H54 (cell line): ENCODE measurements at places on chromosomes 3 and 15.

DNA sequence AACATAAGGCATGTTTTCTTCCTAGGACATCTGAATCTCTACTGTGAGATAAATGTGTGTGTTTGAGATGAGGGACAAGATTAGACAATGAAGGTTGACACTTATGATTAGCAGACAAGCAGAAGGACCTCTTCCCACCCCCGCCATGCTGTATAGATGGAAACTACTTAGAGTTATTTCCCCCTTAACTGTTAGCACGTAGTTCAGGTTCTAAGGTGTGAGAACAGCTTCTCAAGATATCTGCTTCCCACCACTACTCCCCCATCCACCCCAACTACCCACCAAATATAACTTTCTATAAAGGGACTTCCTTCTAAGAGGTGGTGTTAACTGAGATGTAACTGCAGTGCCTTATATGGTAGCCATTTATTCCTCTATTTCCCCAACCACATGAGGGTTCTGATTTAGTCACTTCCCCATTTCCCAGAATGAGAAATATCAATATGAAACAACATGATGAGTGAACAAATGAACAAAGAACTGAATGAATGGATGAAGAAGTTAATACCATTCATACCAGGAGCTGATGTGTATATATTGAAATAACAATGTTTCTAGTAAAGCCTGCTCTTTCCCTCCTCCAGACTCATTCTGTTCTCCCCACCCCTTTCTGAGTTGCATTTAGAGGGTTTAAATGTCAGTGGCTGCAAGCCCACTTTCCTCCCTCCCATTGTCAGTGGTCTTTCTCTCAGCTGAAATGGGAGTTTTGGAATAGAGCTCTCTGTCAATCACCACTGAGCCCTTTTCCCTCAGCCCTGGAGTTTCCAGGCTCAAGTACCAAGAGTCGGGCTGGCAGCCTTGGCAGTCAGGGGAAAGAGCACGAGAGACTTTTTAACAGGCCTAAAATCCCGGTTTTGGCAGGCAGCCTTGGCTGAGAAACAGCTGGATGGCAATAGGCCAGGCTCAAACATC lies 7.7 kb upstream of the RFTN1 start:
- no peak for DNase-seq

DNA sequence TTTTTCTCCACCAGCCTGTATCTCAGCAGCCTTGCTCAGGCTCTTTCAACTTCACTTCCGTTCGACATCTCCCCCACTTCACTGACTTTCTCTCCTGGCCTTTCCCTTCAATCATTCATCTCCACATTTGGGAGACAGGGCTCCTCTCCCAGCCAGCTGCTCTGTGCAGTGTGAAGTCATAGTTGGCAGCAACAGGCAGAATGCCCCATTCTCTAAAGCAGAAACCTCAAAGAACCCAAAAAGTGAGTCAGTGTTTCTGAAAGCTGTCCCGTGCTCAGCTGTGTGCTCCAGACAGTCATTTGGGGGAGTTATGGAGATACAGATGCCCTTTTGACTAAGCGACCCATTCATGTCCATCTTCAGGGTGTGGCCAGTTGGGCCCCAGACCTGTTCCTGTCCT lies 54.3 kb downstream of the NTRK3 start:
- no peak for DNase-seq

- no peak for DNase-seq
These were observed 37.5 kb downstream of the SERPINI1 start for GRCh38 chr3:167772992-167773391.

GRCh38 chr15:52111517-52112202 lies 915 bp downstream of the BCL2L10 start:
- no peak for DNase-seq

- DNase-seq = no peak
These were observed 18.8 kb downstream of the SHF start for GRCh38 chr15:45168751-45169551.

DNA sequence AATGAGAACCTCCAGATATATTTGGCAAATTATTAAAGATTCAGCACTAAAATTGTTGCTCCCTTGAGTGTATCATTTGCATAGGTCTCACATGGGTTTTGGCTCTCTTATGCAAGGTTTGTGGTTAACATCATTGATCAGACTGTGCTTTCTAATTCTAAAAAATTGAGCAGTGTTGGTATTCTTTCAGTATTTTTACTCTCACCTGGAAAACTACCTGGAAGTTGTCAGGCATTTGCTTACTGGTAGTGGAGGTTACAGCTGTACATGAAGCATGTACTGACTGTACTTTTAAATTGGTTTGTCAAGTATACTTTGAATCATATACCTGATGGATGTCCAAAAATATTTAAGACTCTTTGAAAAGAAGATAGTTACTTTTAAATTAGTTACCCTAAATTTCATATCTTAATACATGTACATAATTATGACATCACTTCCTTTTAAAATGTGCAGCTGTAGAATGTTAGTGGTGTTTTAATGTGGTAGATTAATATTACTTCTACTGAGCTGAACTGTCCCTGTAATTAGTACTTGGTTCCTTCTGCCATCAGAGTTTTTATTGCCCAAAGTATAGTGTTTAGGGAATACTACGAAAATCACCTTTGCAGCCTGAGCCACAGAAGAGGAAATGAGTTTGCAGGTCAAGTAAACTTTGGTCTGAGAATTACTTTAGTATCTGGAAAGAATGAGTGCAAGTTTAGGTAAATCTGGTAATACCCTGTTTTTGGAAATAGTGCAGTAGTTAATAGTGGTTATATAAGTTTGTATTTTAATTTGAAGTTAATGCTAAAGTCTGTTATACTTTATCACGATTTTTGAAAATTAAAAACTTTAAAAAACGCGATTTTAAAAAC lies 2.8 kb downstream of the CHD2 start:
- no peak for DNase-seq

DNA sequence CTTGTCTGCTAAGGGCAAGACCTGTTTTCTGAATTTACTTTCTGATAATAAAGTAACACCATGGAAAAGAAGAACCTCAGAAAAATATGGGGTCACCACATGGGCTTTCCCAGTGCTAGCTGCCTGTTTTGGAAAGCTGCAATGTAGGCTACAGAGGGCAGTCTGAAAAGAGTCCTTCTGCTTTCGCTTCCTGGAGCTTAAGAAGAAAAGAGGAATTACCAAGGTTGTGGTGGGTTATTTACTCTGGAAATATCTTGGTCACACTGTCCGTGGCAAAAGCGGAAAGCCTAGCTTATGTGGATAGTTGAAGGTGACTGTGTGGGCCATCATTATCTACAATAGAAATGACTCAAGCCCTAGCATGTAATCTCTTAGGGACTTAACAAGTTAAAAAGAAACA lies 31.7 kb upstream of the IP6K2 start:
- no peak for DNase-seq

GRCh38 chr3:82416349-82416748 lies 654.9 kb upstream of the GBE1 start:
- DNase-seq = no peak

DNA sequence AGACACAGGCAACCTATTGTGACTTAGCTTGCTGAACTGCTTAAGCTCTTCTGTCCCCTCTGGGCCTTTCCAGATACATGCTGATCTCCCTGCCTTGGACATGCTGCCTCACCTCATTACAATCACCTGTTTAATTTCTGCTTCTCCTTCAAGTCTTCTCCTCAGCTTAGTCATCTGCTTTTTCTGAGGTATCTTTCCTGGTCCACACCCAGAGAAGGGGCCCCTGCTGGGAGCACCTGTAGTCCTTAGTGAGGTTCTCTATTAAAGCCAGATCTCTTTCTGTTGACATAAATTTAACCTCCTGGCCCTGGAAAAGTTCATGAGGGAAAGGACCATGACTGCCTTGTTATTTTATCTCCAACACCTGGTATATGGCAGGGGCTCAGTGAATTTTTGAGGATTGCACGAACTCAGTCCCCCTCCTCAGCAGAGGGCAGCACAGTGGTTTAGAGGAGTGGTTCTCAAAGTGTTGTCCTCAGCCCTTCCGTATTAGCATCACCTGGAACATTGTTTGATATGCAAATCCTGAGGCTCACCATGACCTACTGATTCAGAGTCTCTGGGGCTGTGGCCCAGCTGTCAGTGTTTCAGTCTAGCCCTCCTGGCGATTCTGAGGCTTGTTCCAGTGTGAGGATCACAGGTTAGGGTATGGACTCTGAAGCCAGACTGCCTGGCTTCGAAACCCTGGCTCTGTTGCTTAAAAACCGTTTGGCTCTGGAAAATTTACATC lies 12.7 kb downstream of the COL6A6 start:
- no peak for DNase-seq

DNA sequence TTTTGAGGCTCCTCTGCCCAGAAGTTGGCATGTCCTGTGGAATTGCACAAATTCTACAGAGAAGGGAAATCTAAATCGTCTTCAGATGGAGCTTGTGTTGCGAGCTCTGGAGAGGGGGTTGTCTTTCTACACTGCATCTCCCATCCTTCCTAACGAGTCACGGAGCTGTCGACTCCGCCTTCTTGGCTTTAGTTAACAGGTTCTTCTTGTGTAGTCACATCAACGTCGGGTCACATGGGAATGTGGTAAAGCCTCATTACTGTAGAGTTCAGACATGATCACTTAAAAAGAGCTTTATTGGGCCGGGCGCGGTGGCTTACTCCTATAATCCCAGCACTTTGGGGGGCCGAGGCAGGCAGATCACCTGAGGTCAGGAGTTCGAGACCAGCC lies 60.0 kb downstream of the DNASE1L3 start:
- no peak for DNase-seq

DNA sequence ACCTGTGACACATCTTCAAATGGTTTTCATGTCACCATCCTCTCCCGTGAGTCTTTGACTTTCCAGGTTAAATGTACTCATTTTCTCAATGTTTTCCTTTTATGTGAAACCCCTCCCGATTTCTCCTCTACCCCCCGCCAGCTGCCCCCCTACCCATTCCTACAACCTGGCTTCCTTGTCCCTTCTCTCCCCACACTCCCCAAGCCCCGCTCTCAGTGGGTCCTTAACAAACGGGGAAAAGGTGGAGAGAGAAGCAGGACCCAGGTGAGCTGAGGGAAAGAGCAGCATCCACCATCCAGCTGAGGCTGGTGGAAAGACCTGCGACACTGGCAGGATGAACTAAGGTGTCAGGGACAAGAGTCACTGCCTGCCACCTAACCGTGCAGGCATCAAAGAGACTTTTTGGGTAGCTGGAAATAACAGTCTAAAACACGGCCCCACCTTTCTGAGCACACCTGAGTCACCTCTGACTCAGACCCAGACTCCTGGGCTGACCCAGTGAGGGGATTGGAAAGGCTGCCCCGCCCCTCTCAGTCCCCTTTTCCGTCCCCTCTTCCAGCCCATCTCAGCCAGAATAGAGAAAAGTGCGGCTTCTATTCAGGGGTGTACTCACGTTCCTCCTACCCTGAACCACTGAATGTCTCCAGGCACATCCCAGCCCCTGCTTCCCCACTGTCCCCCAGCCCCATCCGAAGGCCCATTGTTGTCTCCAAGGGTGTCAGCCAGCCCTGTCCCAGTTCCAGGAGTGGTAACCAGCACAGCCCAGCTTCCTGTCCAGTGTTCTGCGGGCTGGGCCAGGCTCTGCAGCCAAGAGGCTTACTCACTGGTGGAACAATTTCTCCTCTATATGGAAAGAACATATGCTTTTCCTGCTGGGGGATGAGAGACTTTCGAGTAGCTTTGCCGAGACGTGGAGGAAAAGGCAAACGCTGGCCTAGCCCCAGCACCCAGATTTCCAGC lies 20.4 kb downstream of the ISG20 start:
- no peak for DNase-seq

GRCh38 chr3:33145901-33146580 lies 32.2 kb downstream of the CRTAP start:
- DNase-seq = no peak

DNA sequence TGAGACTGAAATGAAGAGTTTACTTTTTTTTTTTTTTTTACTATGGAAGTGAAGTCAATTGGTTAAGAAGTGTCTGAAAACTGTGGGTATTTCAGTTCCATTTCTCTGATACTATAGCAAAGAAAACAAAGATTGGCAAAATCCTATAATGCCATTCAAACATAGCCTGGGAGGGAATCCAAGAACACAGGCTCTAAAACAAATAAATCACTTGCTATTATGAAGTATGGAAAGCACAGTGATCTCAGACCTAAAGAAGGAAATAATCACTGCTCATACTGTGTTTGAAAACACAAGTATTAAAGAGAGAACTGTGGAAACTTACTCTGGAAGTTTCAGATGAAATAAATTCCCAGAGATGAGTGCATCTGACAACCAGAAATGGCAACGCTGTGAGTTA lies 12.0 kb downstream of the SAMMSON start:
- no peak for DNase-seq

GRCh38 chr15:47366884-47367283 lies 350.4 kb upstream of the SEMA6D start:
- no peak for DNase-seq

DNA sequence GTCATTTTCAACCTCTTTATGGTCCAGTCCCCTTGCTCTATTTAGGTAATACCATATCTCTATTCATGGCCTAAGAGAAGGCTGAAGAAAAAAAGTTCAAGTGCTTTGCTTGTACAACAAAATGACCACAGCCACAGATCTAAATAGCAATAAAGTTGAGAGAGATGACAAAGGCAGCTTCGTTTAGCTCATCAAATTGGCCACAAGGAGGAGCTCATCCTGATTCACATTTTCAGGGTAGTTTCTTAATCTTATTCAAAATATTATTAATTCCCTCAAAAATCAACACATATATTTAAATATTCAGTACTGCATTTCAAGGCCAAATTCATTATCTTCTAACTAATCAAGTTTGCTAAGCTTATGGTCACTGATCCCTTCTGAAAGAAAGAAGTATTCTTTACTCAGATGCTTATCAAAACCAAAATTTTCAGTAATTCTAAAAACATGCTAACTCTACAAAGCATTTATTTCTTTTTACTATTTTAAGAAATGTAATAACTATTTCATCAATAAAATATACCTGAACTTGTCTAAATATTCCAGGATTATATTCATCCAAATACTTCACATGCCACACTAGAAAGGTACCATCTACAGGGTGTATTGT lies 85.5 kb downstream of the DMXL2 start:
- no peak for DNase-seq

DNA sequence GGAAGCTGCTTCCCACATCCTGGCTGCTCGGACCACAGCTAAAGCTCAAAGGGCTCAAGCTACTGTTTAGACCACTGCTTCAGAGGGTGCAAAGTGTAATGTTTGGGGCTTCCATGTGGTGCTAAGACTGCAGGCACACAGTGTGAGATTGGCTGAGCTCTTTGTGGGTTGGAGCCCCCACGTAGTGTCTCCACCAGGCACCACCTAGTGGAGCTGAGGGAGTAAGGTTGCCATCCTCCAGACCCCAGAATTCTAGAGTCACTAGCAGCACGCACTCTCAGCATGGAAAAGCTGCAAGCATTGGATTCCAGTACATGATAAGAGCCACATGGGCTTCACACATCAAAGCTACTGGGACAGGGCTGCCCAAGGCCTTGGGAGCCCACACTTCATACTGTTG lies 9.3 kb downstream of the MKRN3 start:
- DNase-seq = no peak
